ENCODE measurements at places on chromosomes 11 and 22.

GRCh38 chr11:32899438-32899837, 6.8 kb downstream of the QSER1 start:
- DNase-seq: peak; percentile 40

GRCh38 chr11:44140372-44140771, 44.9 kb downstream of the EXT2 start:
- no peak for DNase-seq

GRCh38 chr11:72621008-72621610, 53.1 kb downstream of the PDE2A start:
- DNase-seq: no peak

DNA sequence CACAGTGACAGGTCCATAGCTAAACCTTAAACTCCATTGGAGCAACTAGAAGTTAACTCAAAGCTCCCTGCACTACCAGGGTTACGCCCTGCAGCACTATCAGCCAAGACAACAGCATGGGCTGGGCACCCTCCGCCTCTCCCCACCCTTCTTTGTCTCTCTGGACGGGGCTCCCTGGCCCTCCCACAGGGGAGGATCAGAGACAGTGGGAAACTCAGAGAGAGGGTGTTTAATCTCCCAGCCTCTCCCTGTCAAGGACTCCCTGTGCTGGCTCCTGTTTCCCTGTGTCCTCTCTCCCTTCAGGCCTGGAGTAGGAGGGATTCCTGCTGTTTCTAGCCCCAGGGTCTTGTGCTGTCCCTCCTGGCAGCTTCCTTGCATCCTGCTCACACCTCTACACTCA, 56.9 kb upstream of the CSNK2A3 start:
- no peak for DNase-seq

DNA sequence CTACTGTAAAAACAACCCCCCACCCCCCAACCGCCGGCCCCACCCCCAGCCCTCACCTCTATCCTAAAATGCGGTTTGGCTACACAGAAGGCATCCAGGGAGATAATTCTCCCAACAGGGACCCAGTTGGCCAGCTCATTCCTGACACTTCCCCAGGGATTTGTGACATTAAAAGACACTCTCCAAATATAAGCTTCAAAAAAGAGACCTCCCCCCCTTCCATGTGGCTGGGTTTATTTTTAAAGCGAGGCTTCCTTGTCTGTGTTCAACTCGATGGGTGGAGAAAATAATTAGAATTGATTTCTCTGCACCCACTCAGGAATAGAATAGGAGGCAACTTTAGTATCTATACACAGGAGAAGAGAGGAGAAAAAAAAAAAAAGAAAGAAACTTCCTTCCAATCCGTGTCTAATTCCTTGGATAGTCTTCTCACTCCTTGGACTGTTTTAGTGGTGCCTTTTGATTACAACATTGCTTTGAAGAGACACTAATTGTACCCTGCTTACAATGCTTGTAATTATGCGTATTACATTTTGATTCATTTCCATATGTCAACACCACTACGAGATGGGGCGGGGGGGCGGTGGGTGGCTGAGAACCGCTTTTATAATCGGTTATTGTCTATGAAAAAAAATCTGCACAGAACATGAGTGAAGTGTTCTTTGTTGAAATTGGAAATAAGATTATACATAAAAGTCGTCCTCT, 500.4 kb downstream of the MIAT start:
- no peak for DNase-seq

DNA sequence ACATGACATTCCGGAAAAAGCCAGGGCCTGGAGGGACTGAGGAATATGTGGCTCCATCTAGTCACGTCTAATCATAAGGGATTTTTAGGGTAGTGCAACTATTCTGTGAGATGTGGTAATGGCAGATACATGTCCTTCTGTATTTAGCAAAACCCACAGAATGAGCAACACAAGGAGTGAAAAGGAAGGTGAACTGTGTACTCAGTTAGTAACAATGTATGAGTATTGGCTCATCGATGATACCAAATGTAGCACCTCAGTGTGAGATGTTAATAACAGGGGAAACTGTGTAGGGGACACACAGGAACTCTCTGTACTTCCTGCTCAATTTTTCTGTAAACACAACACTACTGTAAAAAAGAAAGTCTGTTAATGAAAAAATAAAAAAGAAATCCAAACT, 42.0 kb upstream of the CARS1 start:
- DNase-seq: peak; percentile 12

DNA sequence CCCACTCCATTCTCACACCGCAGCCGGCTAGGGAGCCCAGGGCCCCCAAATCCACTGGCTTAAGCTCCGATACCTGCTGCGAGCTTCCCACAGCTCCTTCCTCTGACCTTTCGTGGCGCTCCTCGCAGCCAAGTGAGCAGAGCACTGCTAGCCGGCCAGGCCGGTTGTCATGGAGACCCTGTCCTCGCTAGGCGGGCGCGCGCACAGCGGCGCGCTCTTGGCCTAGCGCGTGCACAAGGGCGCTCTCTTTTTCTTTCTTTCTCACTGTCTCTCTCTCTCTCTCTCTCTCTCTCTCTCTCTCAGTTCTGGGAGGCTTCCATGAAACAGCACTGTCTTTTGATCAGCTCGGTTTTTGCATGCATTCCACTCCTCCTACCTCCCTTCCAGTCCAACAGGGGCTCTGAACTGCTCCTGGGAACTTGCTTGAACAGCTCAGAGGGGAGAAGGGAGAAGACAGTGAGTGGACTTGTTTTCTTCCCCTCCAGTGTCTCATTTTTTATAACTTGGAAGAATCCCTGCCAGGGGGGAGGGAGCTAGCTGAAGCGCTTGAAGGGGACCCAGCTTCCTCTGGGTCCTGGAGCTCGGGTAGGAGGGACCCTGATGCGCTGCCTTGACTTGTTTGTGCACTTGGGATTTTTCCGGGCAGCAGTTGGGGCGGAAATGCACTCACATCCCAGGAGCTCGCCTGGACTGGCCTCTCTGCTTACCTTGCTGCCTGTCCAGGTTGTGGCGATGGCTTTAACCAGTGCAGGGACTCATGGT, 100.3 kb upstream of the AKIP1 start:
- DNase-seq: peak; percentile 75

DNA sequence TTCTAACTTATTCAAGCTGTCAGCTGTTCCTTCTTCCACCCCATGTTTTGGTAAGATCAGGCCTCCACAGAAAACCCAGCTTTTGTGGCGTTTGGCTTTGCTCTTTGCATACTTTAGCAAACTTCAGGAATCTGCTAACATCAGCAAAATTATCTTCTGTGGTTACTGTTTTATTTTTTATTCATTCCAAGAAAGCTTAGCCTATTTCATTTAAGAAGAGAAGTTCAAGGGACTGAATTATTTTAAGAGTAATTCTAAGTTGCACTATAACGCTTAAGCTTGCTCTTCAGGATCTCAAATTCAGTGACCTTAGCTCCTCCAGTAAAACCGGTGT, 1.1 kb downstream of the JHY start:
- no peak for DNase-seq

DNA sequence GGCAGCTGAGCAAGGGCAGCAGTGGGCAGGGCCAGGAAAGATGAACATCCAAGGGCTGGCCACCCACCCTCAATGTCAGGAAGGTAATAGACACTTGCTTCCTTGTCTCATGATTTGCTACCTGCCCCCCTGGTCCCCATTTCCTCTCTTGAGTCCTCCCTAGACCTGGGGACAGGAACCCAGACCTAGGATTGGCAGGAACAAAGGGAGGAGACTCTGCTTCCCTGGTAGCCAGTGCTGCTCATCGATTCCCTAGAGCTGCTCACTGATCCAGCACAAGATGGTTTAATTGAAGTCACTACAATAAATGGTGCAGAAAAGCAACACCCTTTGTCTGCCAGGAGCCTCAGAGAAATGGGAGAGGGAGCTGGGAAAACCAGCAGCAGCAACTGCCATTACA, 67.8 kb upstream of the CHST1 start:
- DNase-seq: no peak

DNA sequence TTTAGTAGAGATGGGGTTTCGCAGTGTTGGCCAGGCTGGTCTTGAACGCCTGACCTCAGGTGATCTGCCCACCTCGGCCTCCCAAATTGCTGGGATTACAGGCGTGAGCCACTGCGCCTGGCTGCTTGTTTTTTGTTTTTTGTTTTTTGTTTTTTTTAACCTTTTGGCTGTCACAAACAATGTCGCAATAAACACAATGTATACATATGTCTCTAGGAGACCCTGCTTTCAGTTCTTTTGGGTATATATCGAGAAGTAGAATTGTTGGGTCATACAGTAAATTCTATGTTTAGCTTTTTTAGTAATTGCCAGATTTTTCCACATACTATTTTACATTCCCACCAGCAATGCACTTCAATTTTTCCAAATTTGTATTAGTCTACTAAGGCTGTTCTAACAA, 28.0 kb downstream of the RBX1 start:
- DNase-seq: no peak

DNA sequence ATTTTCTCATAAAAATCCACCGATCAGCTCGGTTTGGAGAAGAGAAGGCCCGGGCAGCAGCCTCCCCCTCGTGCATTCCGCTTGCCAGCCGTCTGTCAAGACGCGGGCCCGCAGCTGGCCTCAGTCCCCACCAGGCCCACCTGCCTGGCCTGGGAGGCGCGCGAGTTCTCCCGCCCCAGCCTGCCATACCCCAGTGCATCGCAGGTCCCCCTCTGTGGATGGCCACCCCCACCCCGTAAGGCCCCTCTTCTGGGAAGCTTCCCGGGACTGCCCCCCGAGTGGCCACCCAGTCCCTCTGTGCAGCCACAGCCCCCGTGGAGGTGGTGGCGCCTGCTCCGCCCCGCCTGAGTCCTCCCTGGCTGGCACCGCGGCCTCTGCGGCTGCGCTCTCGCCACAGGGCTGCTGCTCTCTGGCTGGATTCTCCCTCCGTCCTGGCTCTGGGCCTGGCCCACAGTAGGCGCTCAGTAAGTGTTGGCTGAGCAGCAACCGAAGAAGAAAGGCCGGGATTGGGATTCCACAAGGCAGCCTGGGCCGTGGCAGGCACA, 74.0 kb upstream of the TCF20 start:
- no peak for DNase-seq
